RWPE1 (cell line): ENCODE measurements at places on chromosomes 5 and 9.
A peak's percentile ranks its signal among the peaks of the same experiment; 100 is the strongest.

DNA sequence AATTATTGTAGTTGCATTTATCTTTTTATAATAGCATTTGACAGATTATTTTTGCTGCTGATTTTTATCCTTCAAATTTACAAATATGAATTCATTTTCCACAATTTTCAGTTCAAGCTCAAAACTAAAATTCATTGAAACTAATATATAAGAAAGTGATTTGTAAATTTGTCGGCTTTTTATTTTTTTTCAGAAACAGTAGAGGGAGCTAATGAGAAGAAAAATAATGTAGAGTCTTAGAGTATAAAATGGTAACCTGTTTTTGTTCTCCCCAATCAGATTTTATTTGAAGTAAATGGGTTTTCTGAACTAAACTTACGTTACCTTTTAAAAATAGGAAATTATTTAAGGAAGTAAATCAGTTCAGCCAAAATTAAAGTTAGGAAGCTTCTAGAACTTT is 19.2 kb downstream of the PRRC1 start:
- no peak for DNase-seq

- no peak for DNase-seq
These were observed 122.2 kb downstream of the SLC28A3 start for GRCh38 chr9:84218322-84218721.

- no peak for DNase-seq
These were observed 178.4 kb downstream of the FAM114A2 start for GRCh38 chr5:153860195-153860886.

DNA sequence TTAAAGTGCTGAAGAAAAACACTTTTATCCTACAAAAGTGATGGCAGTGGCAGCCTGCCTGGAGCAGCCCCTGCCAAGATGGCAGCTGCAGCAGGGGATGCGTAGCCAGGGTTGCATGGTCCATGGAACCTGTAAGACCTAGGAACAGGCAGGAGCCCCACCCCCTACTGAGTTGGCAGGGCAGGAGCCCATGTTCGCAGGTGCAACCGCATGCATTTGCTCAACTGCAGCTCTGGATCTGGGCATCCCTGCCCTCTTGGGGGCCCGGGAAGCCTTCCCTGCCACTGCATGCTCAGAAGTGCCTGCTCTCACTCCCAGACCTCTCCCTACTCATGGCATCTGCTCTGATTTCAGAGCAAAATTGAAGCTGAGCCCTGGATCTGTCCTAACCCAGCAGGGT is 779.6 kb downstream of the CDH18 start:
- DNase-seq, result no peak

GRCh38 chr5:142548739-142549275 is 137.1 kb downstream of the FGF1 start:
- DNase-seq, result peak; percentile 93

DNA sequence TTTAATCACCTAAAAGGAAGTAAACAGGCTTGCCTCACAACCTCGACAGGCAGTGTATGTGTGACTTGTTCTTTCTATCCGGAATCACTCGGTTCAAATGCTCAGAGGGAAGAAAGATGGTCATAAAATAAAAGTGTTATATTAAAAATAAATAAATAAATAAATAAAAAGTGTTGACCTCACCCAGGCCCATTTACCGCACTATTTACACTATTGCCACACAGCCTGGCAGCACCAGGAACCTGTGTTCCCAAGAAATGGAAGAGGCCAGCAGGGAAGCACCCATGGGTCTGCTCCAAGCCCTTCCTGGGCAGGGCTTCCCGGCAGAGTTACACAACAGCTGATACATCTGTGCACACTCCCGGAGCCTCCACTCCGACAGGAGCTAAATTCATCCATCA is 127.9 kb downstream of the EFNA5 start:
- peak; percentile 87 for DNase-seq

GRCh38 chr5:159628703-159629102 is 287.6 kb upstream of the ADRA1B start:
- no peak for DNase-seq

- no peak for DNase-seq
These were observed 97.3 kb upstream of the EQTN start for GRCh38 chr9:27394154-27394825.

DNA sequence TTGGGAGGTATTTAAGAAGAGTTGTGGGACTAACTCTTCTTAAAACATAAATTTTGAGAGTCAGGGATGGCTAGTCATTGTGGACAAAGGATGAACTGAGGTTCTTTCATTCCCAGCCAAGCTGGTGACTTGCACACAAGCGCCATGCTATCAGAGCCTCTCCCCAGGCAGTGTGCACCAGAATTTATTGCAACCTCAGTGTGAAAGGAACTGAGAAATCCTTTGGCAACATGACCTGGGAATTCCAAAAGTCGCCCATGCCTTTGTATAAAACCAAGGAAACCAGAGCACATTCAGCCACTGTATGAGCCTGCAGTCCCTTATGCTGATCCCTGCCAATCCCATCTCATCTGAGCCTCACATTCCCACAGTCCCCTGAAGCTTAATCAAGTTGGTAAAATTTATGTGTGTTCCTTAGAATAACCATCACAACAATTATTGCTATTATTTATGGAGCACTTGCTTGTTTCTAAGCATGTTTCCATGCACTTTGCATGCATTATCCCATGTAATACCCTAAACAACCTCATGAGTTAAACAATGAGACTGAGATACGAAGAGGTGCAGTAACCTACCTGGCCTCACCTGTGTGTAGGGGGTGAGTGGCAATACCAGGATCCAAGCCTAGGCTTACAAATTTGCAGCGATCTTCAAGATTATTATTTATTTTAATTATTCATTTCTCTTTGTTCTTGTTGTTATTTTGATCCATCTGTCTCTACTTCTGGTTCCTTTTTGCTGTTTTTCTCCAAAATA is 116.4 kb downstream of the NTRK2 start:
- DNase-seq, result no peak

- DNase-seq, result peak; percentile 89
These were observed 161.6 kb downstream of the COL23A1 start for GRCh38 chr5:178428341-178429155.

DNA sequence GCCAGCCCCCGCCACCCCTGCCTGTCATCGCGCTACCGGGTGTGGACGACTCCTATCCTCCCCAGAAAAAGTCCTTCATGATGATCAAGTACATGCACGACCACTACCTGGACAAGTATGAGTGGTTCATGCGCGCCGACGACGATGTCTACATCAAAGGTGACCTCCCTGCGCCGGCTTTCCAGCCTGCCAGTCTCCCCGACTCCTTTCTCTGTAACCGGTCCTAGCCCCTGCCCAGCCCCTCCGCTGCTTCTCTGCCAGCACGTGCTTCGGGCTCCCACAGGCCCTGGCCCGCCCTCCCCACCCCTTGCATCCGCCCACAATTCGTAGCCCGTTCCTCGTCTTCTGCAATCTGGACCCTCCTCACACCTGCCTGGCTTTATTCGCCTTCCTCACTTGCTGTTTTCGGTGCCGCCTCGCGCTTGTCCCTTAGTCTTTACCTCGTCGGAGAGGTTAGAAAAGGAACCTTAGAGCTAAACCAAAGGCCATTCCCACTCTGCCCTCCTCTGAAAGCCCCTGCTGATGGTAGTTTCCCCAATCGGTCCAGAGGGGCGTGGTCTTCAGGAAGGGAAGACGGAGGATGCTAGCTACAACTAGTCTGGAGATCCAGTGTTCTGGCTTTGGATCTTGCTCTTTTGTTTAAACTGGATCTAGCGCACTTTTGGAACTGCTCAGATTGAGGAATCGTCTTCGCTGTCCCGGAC is 1.4 kb downstream of the CHSY3 start:
- DNase-seq, result peak; percentile 6
